Globus pallidus (tissue), 1 donor: ENCODE measurements at places on chromosomes 7 and 10.

DNA sequence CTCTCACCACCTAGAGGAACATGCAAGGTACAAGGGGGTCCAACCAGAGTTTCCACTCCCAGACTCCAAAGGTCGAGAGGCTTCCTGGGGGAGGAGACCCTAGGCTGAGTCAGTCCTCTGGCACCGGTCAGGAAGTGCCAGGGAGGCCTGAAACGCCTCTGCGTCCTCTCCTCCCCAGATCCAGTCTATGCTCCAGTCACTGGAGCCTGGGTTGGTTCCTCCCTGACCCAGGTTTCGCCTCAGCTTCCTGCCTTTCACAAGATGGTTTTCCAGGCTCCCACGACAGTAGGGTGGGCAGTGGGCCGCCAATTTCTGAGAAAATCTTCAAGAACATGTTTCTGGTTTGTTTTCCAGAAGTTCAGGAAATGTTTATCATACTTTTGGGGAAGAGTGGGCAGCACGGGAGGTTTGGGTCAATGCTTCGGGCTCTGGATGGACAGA lies 30.0 kb downstream of the DUSP5 start:
- DNase-seq, result no peak

DNA sequence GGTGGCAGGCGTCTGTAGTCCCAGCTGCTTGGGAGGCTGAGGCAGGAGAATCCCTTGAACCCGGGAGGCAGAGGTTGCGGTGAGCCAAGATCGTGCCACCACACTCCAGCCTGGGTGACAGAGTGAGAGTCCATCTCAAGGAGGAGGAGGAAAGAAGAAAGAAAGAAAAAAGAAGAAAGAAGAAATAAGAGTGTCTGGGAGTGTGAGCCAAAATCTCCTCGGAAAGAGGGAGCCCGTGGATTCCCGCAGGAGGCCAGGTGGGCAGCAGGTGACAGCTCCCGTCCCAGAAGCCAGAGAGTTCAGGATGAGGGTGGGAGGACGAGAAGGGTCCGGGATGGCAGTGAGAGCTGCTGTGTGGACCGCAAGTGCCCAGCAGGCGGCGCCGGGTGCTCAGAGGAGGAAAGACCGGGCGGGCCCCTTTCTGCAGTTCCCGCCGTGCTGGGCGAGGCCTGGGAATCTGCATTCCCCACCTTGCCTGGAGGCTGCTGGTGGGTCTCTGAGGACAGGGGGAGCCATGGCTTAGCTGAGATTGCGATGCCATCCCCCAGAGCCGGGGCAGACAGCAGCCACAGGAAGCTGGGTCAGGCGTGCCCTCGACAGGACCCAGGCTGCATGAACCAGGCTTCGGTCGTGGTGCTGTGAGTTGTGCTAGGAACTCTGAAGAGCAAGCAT lies 17.1 kb upstream of the AMZ1 start:
- no peak for DNase-seq

DNA sequence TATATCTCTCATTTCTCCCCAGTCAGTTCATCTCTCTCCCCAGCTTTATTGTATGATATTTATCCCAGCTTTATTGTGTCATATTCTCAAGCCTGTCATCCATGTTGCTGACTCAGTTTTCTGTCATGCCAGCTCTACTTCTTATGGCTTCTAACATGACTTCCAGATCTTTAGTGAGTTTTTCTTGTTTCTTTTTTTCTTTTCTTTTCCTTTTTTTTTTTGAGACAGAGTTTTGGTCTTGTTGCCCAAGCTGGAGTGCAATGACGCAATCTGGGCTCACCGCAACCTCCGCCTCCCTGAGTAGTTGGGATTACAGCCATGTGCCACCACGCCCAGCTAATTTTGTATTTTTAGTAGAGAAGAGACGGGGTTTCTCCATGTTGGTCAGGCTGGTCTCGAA lies 28.7 kb upstream of the CALU start:
- DNase-seq, result no peak

DNA sequence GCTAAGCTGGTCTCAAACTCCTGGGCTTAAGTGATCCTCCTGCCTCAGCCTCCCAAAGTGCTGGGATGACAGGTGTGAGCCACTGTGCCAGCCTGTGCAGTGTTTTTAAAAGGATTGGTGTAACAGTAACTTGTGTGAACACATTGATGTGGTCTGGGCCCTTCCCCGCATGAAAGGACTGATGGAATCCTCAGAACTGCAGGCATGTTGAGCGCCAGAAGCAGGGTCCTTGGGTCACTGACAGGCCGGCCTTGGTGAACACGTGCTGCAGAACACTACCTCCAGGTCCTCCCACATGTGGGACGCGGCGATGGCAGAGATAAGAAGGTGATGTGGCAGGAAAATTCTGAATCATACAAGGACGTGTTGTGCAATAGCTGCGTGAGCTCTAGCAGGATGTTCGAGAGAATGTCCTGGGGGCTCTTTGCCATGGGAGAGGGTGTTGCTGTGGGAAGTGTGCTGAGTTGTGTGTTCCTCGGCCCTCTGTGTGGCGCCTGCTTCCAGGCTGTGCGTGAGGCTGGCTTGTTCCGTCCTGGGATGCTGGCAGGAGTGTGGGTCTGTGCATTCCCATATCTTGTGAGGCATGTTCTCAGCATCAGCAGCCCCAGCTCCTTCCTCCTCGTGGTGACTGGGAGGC lies 68.2 kb downstream of the DNAJB6 start:
- DNase-seq, result no peak

GRCh38 chr7:48638041-48638440 lies 286.3 kb upstream of the CDC14C start:
- no peak for DNase-seq

DNA sequence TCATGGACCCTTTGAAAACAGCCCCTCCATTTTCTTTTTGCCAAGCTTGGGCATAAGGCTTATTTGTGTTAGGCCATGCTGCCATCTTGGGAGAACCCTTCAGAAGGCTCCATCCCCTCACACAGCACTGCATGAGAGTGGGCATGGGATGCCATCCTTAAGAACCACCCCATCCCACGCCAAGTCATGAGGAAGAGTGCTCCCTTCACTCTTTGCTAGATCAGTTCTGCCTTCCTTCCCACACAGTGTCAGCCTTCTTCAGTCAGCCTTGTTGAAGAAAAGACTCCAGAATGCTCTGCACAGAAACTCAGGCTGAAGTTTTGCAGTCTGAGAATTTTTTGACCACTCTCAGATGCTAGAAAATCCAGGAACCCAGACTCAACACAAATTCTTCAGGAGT lies 15.5 kb upstream of the CHN2 start:
- DNase-seq, result no peak

GRCh38 chr7:98149116-98149692 lies 42.5 kb downstream of the LMTK2 start:
- DNase-seq, result no peak

DNA sequence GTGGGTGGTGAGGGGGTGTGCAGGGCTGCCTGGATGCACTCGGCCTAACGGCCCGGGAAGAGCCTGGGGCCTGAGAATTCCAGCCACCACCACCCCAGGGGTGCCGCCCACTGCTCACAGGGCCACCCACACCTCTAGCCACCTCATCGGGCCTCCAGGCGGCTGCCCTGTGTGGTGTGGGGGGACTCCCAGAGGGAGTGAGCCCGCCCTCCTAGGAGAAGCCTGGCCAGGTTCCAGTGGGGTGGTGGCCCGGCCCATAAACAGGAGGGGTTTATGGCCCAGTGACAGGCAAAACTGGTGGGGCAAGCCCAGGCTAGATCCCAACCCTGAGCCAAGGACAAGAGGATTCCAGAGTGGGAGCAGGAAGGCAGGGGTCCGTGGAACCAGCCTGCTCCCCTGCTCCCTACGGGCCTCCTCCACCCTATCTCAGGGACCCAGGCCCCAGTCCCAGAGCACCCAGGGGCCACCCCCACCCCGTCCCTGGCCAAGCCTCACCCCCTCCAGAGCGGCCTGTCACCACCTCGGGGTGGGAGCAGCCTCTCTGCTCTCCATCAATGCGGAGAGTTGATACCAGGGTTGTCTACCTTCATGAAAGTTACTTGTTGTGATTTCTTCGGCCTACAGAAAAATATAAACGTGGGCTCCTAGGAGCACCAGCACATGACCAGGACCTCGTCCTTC lies 20.2 kb upstream of the PDGFA start:
- DNase-seq, result no peak

GRCh38 chr7:124893140-124893827 lies 36.3 kb downstream of the POT1 start:
- no peak for DNase-seq

DNA sequence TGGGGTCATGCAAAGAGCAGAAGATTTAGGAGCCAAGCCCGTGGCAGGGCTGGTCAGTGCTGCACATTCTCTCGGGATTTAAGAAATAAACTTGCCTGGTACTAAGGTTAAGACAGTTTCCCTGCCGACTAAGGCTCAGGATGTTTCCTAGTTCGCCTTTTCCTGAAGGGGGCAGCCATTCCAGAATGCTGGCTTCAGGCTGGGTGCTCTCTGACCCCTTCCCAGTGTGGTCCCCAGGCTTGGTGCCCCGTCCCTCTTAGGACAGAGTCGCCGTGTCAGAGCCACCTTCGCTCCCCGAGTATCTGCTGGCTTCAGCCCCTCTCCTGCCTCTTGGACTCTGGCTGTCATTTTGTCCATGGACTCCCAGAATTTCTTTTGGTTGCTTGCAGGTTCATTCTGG lies 117.2 kb downstream of the ELFN1 start:
- DNase-seq, result no peak

GRCh38 chr10:86262688-86263181 lies 103.9 kb downstream of the GRID1 start:
- peak; percentile 96 for DNase-seq

DNA sequence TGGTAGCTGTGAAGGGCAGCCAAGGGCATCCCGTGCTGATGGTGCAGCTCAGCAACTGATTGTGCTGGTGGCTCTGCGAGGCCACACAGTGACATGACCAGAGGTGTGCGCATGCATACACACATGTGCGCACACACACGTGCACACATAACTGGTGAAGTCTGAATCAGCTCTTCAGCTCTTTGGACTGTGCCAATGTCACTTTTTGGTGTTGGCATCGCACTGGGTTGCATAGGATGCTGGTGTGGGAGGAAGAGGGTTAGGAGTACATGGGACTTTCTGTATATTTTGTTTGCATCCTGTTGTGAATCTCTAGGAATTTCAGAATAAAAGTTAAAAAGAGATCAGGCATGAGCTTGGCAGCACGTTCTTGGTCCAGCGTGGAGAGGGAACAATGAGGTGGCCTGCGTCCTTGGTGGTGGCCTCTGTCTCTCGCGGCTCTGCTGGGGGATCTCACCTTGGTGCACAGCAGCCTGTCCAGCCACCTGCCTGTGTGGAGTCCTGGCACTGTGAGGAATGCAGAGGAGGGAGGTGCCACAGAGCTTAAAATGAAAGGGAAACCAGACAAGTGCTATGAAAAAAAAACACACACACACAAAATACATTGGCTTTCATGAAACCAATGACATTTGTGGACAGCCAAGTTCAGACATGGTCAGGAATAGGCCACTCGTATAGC lies 124.0 kb downstream of the TRRAP start:
- DNase-seq, result no peak

DNA sequence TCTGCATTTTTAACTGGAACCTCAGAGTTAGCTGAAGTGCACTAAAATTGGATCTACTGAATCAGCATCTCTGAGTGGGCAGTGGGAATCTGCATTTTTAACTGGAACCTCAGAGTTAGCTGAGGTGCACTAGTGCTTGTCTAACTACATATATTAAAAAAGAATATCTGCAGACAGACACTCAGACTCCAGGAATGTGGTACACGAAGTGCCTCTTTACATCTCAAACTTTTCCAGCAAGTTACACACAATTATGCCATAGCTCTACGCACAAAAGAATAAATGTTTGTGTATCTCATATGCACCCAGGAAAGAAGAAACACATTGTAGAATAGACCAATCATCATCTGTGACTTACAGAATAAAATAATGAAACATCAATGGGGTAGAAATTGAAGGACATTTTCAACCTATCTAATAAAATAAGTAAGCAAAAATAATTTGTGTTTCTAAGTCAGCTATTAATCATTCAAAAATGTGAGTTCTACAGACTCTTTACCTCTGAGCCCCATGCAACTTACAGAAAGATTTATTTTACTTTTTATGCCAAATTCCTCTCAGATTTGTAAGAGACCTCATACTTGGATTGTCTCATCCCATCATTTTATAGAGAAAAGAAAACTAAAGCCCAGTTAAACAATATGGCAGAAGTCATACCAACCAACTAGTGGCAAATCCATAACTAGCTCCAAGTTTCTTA lies 28.3 kb downstream of the PPP1R3A start:
- DNase-seq, result no peak

DNA sequence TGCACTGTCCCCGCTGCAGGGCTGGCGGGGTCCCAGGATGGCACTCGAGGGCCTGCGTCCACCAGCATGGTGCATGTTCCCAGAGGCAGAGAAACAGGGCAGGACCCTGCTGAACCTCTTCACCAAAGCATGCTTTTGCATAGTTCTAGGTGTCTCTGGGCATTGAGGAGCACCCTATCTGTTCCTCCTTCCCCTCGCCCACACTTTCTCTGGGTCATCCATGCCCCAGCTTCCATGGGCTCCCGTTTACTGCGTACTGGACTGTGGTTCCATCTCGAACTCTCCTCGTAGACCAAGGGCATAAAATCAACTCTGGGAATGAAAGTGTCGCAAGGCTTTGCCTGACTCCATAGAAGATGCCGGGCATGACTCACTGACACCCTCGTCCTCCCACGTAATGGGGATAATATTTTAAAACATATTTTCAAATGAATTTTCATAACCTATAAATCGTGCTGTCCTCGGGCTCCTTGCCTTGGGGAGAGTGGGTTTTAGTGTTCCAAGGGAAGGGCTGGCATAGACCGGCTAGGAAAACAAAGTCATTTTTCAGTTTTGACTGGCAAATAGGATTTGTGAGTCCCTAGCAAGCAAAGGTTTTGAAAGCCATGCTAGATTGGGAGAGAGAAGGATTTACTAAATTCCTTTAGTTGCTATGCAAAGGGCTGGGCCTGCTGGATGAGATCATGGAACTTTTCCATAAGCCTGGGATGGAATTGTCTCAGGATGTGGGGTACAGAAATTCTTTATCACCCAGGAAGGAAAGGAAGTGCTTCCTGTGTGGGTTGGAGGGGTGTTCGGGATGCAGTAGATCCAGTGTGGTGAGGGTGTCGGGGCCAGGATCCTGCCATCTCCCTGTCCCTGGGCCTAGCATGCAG lies 498.7 kb upstream of the MKI67 start:
- DNase-seq, result no peak

GRCh38 chr10:88080213-88080612 lies 216.8 kb downstream of the PTEN start:
- no peak for DNase-seq
